ENCODE measurements at places on chromosomes 3 and 15.
A peak's percentile ranks its signal among the peaks of the same experiment; 100 is the strongest.

- DNase-seq, result no peak
These were observed 78.5 kb upstream of the RNU6-1 start for GRCh38 chr15:67918205-67918861.

DNA sequence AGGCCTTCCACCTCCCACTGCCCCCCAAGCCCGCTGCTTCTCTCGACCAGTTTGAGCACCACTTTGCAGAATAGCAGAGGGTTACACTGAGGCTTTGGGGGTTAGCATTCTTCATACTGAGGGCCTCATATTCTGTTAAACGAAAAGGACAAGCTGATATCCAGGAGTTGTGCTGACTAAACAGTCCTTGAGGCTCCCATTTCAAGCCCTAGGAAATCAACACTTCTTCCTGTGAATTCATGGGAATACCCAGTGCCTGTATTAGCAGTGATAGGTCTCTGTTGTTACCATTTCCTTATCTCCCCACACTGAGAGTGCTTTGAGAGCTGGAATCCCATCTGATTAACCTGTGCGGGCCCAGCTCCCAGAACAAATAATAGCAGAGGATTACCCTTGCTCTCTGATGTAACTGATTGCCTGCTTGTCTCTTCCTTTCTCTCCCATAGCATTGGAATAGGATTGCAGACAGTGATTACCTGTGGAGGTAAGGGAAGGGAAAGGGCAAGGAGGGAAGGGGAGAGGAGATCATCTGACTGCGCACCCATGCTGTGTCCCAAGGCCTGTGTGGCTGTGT is 930 bp downstream of the FBXW12 start:
- DNase-seq, result no peak

- no peak for DNase-seq
These were observed 166.9 kb upstream of the FAM3D start for GRCh38 chr3:58833491-58833890.

GRCh38 chr15:94306700-94307650 is 75.6 kb downstream of the MCTP2 start:
- peak; percentile 51 for DNase-seq

GRCh38 chr3:135622656-135623055 is 342.9 kb upstream of the PPP2R3A start:
- DNase-seq, result no peak

DNA sequence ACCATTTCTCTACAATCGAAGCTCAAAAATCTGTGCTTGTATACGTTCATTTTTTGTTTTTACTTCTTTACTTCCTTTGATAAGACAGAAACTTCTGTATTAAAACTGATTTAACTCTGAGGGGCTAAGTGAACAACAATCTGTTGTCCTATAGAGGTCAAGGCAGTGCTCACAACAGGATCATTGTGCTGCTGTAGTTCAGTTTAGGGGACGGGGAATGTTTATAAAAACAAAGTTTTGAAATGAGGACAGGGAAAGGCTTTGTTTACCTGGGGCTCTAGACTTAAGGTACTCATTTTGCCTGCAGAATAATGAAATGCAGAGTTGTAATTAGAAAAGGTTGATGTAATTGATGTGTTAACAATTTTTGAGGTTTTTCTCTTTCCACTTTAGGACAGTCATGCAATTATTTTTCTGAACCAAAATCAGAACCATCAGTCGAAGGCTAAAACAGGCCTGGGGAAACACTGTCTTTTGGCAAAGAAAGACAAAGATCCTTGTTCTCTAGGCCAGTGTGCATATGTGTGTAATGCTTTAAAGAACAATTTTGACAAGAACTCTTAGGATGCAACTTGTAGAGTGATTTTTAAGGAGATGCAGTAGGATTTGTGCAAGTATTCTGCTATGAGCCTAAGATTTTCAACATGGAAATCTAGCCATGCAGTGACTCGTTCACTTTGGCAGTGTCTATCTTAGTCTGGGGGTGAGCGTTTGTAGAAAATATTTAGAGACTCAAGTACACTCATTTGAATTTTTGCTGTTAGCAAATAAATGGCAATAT is 165.2 kb downstream of the PGPEP1L start:
- no peak for DNase-seq

- no peak for DNase-seq
These were observed 1.6 kb upstream of the UBA3 start for GRCh38 chr3:69081583-69082262.

- DNase-seq, result no peak
These were observed 316.4 kb upstream of the CFAP20DC start for GRCh38 chr3:59366218-59366617.

DNA sequence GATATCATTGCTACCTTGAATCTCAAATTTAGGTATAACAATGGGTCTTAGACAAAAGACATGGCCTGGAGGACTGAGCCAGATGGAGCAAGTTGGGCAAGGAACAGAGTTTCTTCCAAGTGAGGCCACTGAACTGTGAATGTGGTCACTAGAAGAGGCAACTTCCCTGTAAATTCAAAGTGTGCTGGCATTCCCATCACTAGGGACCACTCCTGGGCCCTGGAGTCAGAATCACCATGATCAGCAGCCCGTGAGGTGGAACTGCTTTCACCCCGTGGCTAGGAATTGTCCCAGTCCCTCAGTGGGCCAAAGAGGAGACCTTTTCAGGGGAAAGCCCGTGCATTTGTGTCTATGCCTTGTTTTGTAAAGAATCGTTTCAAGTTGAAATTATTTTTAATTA is 47.3 kb downstream of the HES1 start:
- DNase-seq, result no peak

GRCh38 chr3:150627557-150627956 is 24.4 kb downstream of the SELENOT start:
- DNase-seq, result no peak

DNA sequence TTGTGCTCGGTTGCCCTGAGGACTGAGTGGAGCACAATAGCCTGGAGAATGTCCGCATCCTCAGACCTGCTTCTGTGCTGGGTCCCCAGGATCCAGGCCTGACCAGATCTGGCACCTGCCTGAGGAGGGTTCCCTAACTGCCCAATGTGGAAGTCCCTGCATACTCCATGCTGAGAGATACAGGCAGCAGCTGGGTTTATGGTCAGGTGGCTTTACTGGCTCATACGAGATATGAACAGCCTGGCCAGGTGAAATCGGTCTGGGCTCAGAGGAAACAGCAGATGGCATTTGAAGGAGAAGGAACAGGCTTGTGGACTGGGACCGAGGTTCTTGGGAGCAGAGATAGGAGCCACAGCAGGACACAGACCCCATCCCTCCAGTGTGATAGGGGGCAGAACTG is 18.2 kb upstream of the KIF23 start:
- DNase-seq, result no peak

DNA sequence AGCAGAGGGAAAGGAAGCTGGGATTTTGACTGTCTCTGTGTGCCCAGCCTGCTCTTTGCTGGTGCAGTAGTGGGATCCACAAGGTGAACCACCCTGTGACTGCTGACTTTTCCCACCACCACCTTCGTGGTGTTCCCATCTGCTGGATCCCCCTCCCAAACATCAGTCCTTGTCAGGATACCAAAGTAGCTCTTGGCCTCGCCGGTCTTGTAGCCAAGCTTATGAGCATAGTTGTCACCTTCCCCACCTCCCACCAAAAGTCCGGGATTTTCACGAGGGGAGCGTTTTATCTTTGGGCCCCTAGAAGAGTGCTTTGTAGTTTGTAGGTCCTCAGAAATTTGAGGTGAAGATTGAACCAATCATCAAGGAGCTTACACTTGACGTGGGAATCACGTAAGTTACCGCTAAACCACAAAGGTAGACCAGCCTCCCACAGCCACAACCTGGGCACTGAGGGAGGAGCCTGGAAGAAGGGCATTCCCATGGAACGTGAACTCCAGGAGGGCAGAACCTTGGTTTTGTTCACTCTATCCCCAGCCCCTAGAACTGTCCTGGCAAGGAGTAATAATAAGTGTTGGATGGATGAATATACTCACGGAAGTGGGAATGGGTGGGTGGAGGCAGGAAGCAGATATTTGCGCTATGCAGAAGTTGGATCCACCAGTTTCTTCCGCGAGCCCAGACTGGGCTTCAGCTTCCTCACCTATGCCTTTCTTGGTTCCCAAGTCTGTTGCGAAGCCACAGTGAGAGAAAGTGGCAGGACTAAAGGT is 814 bp upstream of the TEX264 start:
- peak; percentile 74 for DNase-seq

- no peak for DNase-seq
These were observed 4.4 kb downstream of the CLDN11 start for GRCh38 chr3:170423001-170423615.

GRCh38 chr15:84793431-84794161 is 23.6 kb upstream of the ALPK3 start:
- DNase-seq, result no peak

DNA sequence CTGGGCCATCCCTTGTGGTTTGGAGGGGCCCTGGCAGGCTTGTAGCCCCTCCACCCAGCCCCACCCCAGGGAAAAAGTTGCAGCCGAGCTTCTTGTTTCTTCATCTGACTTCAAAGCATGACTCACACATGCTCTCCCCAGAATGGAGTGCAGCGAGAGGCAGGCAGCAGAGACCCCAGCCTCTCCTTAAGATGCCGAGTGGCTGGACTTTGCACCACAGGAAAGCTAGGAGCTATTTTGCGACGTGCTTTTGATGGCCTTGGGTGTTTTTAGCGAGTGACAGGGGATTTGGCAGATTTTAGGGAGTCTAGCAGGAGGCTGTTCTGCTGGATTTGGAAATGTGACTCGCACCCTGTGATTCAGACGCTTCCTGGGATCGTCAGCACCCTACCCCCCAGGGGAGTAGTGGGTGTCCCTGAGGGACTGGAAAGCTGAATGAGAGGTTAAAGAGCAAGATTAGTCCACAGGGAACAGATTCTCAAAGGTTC is 14.2 kb downstream of the BAHD1 start:
- DNase-seq, result no peak

GRCh38 chr3:106440672-106441071 is 571.9 kb upstream of the CBLB start:
- DNase-seq, result no peak

DNA sequence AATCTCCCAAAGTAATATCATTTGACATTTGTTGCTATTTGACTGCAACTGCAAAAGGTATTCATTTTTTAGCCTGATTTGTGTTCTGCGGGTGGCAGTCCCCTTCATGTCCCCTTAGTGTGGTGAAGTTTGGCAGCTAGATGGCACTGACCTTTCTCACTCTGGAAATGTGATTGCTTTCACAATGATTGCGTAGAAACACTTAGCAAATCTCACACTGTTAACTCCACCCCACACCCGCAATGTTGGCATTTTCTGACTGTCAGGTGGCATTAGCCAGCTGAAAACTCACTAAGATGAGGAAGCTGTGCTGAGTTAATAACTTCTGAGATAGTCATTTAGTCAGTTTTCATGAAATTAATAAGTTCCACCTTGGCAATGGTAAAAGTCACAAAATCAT is 76.9 kb downstream of the TRIM69 start:
- no peak for DNase-seq

- no peak for DNase-seq
These were observed 26.0 kb upstream of the HCN4 start for GRCh38 chr15:73394782-73395181.

DNA sequence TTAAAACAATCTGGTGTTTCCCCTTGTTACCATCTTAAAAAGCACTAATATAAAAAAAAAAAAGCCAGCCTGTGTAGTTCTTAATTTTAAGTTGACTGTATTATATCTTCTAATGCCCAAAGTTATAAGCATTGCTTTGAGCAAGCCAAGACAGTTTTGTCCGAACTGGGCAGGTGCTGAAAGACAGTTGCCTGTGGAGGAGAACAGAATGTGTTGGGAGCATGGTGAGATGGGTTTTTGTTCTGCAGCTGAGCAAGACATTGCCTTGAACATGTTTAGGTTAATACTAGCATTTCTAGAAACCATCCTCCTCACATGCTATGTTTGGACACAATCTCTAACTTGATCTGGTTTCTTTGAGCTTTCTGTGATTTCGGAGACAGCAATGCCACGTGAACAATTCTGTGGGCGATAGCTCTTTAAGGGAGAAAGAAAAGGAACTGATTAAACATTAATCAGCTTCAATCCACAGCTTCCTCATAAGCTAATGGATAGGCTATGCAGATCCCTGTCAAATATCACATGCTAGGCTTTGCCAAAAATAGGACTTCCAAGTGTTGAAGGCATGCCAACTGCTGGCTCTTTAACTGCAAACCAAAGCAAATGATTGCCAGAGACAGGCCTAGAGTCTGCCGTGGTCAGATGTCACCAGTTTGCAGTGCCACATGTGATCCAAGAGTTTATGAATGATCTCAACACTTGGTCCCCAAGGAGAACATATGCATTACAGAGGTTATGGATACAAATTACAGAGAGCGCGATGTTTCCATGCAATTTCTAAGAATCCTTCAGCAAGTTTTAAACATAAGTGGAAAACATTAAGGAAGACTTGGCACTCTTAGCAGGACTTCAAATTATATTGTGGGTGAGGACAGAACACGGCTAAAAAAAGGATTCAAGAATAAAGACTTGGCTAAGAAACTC is 428.1 kb downstream of the ROBO2 start:
- no peak for DNase-seq

DNA sequence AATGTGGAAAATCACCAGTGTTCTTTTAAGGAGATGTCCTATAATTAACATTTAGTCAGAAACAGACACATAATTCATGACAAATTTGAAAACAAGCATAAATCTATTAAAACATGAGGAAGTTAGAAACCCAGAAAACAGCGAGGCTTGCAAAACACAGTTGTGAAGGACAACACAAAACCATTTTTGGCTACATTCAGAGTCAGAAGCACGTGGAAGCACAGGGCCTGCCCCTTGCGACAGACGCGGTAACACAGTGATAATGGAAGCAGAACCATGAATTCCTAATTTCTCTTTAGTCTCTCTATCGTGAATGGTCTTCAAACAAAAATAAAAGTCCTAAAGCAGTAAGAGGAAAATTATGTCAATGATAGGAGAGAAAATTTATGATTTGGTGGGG is 12.2 kb downstream of the NCEH1 start:
- DNase-seq, result no peak

DNA sequence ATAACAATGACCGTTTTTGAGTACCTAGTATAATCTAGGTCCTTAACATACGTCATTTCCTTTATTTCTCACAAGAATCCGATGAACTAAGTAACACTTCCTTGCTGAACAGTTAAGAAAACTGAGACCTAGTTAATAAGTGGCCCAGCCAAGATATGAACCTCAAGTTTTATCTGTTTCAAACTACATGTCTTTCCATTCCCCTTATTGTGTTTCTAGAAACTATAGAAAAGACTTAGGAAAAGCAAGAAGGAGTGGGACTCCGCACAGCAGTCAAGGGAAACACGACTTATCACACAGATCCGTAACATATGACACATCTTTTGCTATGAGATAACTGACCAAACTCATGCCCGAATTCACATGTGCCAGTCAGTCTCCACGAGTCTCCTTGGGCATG is 221.2 kb upstream of the ADAMTS9 start:
- DNase-seq, result no peak

GRCh38 chr3:169295126-169295525 is 368.4 kb downstream of the MECOM start:
- no peak for DNase-seq

Data from CD4-positive, alpha-beta T cell treated with Interleukin-17A for 1 hour (primary cell).